Activated naive CD4-positive, alpha-beta T cell treated with anti-CD3 and anti-CD28 coated beads for 36 hours (primary cell): ENCODE measurements at places on chromosomes 4 and X. TPM values are rescaled to one million over a fixed set of nuclear protein-coding genes. Genes with fewer than 3 reads are reported as not detected.

Gene ESX1
- not detected for total RNA-seq

Gene MAGEB2
- not detected for total RNA-seq

Gene FOXP3
- 7.1 TPM for total RNA-seq

Gene GAGE13
- not detected for total RNA-seq

Gene CCSER1
- total RNA-seq = not detected

Gene GAGE12F
- not detected for total RNA-seq

Gene DRD5
- not detected for total RNA-seq

Gene GABRG1
- not detected for total RNA-seq
